ENCODE measurements at places on chromosomes 16 and 17. TPM values are rescaled to one million over a fixed set of nuclear protein-coding genes. Genes with fewer than 3 reads are reported as not detected.

GRCh38 chr16:12553191-12553590 is 250.5 kb downstream of the CPPED1 start:
- DNase-seq, result no peak

GRCh38 chr17:6669479-6670212 is 18.1 kb downstream of the C17orf100 start:
- DNase-seq, result no peak

GRCh38 chr16:73000020-73000906 is 47.7 kb downstream of the ZFHX3 start:
- peak; percentile 51 for DNase-seq

DNA sequence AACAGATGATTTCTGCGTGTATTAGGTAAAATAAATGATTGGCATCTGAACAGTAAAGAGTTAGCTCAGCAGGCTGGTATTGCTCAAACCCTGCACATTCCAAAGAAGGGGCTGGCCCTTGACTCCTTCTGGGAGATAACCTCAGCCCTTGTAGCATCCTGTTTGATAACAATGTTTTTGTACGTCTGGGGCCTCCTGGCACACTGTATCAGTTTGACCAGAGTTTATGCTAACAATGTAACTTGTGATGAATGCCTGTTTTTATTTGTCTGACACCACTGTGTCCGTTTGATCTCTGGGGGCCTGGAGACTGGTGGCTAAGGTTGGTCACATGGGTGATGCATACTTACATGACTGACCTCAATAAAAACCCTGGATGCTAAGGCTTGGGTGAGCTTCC is 43.8 kb upstream of the NDRG4 start:
- DNase-seq, result no peak

DNA sequence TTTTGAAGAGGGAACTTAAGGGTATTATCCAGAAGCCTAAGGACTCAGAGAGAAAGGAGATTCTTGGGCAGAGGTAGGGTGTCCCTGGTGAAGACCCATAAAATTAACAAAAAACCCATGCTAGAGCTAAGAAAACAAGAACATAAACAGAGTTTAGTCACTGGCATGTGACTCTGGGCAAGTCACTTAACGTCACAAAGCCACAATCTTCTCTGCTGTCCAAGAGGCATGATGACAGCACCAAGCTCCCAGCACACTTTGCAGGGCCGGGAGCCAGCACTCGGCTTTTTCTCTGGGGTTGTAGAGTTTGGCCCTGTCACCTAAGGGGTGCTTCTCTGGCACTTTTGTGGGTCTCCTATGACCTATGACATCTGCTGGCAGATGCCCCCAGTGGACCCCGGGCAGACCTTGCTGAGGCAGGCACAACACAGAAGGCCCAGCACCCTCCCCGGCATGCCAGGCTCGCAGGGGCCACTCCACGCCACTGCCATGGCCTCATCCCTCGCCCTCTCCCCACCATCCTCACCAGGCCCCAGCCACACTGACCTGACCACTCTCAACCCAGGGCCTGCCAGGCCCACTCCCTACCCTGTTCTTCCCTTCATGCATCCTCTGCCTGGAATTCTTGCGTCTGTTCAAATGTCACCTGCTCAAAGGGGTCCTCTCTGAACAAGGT is 69.8 kb downstream of the DYNLRB2 start:
- no peak for DNase-seq

Gene IL32
- 36.3 TPM for total RNA-seq

Gene SP2
- total RNA-seq, result 13.9 TPM

Measured in left ventricle myocardium inferior (tissue), 1 donor.